Panc1 (cell line): ENCODE measurements at places on chromosomes 4 and X.

- DNase-seq = no peak
Measured at GRCh38 chr4:21677173-21677572, 271.4 kb downstream of the KCNIP4 start.

DNA sequence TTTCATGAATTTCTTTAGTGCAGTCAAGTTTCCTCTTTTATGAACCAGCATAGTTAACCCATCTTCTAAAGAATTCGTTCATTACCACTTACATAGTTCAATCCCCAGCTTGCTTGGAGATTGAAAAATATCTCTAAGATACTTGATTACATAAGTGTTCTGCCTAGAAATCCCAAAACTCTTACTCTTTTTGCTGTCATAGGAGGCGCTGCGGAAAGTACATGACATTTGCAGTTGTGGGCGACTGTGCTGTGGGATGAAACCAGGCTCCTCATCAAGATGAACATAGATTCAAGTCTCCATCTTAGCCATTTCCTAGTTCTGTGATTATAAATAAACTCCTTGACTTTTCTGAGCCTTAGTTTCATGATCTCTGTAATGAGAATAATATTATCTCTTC is 107.1 kb upstream of the SORBS2 start:
- no peak for DNase-seq

DNA sequence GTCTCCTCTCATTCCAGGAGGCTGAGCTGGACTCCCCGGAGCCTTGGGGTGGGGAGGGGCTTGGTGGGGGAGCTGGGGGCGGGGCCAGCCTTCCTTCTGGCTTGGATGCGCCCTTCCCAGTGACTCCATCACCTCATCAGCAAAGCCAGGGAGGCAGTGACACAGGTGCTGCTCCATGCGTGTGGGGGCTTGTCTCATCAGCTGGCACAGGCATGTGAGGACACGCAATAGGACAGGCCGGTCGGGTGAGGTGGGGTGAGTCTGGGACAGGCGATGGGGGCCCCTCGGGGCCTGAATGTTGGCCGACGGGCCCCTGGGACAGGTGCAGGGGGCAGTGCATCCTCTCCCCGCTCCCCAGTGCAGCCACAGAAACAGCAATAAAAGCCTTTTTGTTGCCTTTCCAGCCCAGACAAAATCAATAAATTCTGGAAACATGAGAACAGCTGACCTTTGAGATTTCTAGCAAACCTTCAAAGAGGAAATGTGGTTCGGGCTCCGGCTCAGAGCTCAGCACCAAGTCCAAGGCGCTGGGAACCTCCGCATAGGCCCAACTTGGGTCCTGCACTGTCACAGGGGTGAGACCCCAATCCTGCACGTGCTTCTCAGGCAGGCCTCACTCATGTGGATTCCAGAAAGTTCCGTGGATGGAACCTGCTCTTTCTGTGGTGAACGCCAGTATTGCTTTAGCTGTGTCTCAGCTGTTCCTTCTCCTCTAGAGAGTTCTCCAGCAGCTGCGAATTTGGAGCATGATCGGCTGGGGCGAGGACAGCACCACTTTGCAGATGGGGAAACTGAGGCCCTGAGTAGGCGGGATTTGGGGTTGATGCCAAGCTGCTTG is 18.5 kb downstream of the ADRA2C start:
- DNase-seq = no peak

DNA sequence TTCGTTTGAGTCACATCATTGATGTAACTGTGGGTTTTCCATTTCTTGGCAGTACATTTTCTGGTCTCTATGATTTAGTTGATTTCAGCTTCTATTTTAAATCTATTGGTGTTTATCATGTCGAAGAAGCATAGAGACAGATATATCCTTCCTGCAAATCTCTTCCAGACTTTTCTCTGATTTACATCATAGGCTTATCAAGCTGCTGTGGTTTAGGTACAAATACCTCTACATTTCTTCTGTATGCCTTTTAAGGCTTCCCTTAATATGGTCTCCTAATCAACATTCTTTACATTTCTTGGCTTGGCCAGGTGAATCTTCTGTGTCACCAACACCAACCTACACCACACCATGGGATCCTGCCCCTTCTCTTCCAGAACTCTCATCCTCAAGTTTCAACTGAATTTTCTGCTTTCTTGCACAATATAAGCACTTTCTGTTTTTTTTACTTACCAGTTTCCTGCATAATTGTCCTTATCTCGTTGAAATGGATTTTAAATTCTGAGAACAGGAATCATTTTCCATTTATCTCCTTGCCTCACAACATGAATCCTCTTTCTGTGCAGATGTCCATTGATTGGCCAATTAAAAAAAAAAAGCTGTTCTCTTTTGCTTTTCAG is 626.9 kb downstream of the ANKRD50 start:
- no peak for DNase-seq

GRCh38 chr4:22500831-22501714 is 14.8 kb downstream of the ADGRA3 start:
- no peak for DNase-seq

DNA sequence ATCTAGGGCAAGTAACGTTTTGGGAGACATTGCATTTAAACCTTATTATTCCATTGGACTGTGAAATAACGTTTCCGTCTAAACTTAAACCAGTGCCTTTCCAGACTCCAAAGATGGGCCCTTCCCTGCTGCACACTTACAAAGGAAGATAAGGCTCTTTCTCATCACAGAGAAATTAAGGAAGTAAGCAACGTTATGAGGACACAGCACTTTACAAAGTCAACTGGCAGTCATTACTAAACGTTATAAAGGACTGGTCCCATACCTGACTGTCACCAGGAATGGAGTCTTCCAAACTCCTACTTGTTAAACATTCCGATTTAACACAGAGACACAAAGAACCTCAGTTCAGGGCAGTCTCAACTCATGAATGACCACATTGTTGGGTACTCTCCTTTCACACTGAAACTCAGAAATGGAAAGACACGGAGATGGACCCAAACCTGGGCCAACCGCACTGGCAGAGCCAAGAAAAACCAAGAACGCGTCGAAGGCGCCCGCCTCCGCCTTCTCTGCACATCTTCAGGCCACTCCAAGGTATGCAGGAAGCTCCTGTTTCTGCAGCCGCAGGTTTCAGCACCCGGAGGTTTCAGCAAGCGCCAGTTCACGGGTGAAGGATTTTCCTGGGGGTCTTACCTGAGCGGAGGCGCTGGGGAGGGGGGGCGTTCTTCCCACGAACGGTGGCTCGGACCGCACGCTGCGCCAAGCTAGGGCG is 670 bp downstream of the PAPSS1 start:
- no peak for DNase-seq

- no peak for DNase-seq
Measured at GRCh38 chr4:71188156-71188640, 150.6 kb upstream of the SLC4A4 start.
